Stimulated activated CD4-positive, alpha-beta T cell treated with anti-CD3 and anti-CD28 coated beads, Interleukin-1b, Interleukin-23, amount 100 ng/mL, for 24 hours (primary cell): ENCODE measurements at places on chromosomes 4 and X.

- no peak for DNase-seq
Measured at GRCh38 chr4:19009881-19010280, 988.3 kb upstream of the LCORL start.

- no peak for DNase-seq
Measured at GRCh38 chr4:134490863-134491262, 289.3 kb upstream of the PABPC4L start.

- no peak for DNase-seq
Measured at GRCh38 chr4:6278801-6279197, 9.1 kb downstream of the WFS1 start.

- DNase-seq = no peak
Measured at GRCh38 chrX:48719958-48720357, 23.4 kb downstream of the SUV39H1 start.

GRCh38 chrX:1074755-1075154 lies 137.7 kb downstream of the CRLF2 start:
- DNase-seq = no peak

- DNase-seq = no peak
Measured at GRCh38 chr4:22703912-22704311, 11.2 kb downstream of the GBA3 start.

- DNase-seq = no peak
Measured at GRCh38 chrX:22202251-22202650, 70.5 kb upstream of the CBLL2 start.

GRCh38 chr4:128825226-128825625 lies 15.7 kb downstream of the JADE1 start:
- no peak for DNase-seq

- no peak for DNase-seq
Measured at GRCh38 chr4:158315706-158316105, 105.4 kb downstream of the TMEM144 start.

DNA sequence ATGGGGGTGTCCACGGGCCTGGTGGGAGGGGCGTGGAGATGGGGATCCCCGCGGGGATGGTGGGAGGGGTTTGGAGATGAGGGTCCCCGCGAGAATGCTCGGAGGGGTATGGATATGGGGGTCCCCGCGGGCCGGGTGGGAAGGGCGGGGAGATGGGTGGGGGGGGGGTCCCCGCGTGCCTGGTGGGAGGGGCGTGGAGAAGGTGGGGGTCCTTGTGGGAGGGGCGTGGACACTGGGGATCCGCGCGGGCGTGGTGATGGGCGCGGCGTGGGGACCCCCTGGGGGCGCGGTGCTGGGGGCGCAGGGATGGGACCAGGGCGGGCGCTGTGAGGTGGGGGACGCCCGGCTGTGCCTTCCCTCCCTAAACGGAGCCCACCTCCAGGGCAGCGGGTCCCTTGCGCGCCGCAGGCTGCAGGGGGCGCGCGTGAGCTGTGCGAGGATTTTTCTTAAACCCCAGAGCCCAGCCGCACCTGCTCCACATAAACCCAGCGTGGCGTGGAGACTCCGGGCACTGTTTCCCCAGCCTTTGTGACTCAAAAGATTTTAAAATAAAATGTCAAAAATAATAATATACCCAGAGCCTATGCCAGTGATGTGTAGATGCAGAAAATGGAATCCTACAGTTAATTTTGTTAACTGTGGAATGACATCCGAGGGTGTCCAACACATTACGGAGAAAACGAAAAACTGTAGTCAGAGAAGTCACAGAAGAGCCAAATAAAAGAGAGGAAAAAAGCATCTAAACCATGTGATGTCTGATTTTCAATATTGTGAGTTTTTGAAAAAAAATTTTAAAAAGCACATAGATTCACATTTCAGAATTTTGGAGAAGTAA lies 1.5 kb upstream of the ASMTL start:
- peak; percentile 94 for DNase-seq

GRCh38 chrX:74434336-74434735 lies 13.0 kb downstream of the SLC16A2 start:
- no peak for DNase-seq

DNA sequence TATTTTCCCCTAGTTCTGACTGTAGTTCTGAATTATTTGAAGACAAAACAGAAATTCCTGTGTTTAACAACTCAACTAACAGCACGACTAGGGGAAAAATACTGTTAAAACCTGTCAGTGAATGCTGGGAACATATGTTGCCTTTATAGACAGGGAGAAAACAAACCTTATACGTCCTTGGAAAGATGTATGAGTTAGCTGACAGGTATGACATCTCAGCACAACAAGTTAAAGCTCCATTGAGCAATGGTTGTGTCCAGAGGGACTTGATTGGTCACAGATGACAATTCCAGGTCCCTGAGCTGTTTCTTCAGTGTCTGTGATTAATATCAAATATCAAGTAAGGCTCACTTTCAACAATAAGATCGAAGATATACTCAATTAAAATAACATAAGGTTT lies 58.2 kb upstream of the DDIT4L start:
- no peak for DNase-seq

- DNase-seq = no peak
Measured at GRCh38 chrX:153477901-153478300, 7.5 kb upstream of the HAUS7 start.

DNA sequence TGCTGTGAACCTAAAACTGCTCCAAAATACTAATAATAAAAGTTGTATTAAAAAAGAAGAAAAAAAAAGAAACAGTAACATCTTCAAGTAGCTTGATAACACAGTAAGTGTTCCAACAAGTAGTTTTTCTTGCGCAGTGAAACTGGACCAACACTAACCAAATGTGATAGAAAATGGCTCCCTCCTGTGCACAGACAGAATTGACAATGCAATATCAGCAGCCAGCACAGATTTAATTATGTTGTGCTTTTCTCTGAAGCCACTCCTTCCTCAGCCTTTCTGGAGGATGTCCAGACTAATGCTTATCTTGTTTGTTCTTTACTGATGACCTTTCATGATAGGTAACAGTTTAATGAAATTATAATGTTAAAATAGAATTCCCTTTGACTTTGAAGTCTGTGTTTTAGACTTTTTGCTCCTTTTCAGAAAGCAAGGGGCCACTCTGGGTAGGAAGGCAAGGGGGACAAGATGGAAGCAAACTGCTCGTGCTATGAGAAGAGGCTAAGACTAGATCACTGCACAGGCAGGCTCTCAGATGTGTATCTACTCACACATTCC lies 147.1 kb upstream of the RPL34 start:
- DNase-seq = no peak

DNA sequence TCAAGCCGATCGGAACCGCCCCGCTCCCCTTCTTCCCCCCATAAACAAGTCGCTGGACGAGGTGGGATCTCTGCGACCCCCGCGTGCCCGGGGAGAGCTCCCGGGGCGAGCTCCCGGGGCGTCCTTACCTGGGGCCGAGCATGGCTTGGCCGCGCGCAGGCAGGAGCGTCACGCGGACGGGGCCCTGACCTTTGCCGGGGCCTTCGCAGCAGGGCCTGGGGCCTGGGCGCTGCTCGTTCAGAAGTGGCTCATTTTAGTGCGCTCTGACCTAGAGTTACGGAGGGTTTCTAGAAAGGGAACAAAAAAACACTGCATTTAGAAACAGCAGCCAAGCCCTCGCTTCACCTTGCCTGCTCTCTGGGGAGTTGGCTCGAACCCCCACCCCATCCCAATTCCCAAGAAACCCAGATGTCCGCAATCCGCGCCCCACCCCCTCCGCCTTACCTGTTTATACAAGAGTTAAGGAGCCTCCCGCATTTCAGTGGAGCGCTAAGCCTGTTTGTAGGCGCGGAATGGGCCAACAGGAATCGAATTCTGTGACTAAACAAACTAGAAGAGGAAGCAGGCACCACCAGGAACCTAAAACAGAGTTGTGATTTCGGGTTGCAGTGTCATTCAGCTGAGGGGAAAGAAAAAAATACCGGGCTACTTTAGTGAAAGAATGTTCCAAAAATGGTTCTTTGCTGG lies 814 bp upstream of the RBM47 start:
- no peak for DNase-seq

DNA sequence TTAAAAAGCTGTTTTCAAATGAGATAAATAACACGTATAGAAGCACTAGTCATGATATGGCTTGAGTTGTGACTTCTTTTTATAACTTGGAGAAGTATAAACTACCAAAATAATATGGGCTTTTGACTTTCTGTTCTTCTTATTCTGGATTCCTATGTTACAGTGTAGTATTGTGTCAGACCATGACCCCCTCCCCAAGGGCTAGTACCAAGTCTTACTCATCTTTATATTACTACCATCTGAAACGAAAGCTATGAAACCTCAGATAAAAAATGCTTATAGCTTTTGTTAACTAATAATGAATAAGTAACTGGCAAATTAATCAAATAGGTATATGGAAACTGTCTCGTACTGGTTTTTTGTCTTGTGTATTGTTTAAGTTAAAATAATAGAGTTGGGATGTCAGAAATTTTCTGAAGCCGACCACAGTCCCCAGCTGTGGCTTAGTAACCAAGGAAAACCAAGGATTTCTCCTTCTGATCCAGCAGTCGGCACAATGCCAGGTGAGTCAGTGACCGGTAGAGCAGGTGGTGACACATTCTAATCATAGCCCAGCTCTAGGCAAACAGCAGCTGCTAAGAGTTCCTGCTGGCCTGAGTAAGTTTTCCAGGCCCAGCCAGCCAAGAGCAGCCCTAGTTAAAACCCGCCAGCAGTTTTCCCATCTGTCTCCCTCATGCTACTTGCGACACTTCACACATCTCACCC lies 163.3 kb upstream of the PRDX4 start:
- DNase-seq = no peak

- DNase-seq = no peak
Measured at GRCh38 chr4:91064157-91064853, 937.1 kb downstream of the CCSER1 start.

DNA sequence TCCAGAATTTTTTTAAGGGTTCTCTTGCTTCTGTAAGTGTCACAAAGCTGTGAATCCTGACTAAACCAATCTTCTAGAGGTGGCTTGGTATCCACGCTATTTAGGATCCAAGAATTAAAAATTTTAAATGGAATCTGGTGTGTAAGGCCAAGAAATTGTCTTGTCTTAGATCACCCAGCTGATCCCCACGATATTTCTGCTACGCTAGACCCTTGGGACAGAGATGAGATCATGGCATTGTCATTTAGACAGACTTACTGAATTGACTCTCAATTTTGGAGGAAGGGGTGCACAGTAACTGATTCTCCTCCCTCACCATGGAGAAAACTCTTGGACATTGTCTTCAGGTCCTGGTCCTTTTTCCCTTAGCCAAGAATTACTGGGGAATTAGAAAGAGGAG lies 5.7 kb downstream of the GPRIN3 start:
- no peak for DNase-seq

- DNase-seq = no peak
Measured at GRCh38 chr4:146342600-146343192, 128.4 kb downstream of the REELD1 start.

DNA sequence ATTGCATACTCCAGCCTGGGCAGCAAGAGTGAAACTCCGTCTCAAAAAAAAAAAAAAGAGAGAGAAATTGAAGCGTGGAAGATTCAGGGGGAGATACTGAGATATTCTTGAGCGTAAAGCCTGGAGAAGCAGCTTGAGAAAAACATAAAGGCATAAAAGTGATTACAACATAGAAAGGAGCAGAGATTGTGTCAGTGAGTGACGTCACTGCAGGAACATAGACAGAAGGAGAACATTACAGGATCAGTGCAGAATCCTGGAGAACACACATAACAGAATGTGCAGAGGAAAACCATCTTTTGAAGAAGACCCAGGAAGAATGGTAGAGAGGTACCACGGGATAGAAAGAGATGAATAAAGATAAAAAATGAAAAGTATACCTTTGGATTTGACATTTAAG lies 147.0 kb downstream of the APBB2 start:
- DNase-seq = no peak

- no peak for DNase-seq
Measured at GRCh38 chr4:15568821-15569220, 86.3 kb downstream of the FBXL5 start.

GRCh38 chr4:136392576-136392975 lies 1139.7 kb downstream of the PCDH18 start:
- DNase-seq = no peak

- no peak for DNase-seq
Measured at GRCh38 chr4:138833974-138834373, 181.6 kb upstream of the NOCT start.

DNA sequence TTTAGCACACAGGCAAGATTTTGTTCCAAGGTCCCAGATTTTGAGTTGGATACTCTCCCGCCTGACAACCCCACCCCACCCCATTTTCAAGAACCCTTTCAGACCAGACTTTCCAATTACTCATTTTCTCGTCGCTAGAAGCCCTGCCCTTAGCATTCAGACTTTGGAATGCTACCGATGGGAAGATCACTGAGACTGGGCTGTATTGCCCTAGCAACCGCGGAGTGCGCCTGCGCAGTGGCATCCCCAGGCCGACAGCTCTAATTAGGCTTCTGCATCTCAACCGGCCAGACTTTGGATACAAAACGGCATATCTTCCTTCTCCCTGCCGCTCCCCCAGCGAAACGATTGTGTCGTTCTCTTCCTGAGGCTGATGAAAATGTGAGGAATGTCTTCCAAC lies 3.4 kb downstream of the MAGEE2 start:
- DNase-seq = no peak

DNA sequence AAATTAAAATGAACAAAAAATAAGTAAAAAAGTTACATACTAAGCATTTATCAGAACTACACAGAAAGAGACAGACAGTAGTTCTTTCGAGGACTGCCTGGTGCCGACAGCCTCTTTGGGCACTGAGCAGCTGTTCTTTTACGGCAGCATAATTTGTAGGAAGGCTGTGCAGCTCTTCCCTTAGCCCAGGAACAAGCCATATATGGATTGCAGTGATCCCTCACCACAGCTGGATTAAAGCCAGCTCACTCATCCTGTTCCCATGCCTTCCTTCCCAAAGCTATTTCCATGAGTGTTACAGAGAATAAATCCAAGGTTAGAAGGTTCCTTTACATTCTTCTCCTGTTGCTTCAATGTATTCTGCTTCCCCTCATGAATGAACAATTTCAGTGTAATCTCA lies 71.7 kb downstream of the DDX60L start:
- no peak for DNase-seq

DNA sequence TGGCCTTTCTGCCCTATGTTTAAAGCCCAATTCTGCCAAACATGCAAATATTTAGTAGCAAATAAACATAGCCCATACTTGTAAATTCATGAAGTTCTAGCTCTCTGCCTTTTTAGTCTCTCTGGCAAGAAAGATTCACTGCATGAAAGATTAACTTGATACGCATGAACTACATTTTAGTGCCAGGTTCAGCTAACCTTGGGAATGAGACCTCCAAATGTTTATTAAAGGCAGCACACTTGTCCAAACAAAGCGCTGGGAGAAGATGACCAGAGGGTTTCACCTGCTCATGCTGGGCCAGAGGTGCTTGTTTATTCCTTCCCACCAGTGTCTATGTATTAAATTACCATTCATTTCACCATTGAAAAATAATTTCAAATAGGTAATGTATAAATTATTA lies 44.5 kb upstream of the IL1RAPL1 start:
- DNase-seq = no peak
